ENCODE measurements at places on chromosomes 1 and 21.

DNA sequence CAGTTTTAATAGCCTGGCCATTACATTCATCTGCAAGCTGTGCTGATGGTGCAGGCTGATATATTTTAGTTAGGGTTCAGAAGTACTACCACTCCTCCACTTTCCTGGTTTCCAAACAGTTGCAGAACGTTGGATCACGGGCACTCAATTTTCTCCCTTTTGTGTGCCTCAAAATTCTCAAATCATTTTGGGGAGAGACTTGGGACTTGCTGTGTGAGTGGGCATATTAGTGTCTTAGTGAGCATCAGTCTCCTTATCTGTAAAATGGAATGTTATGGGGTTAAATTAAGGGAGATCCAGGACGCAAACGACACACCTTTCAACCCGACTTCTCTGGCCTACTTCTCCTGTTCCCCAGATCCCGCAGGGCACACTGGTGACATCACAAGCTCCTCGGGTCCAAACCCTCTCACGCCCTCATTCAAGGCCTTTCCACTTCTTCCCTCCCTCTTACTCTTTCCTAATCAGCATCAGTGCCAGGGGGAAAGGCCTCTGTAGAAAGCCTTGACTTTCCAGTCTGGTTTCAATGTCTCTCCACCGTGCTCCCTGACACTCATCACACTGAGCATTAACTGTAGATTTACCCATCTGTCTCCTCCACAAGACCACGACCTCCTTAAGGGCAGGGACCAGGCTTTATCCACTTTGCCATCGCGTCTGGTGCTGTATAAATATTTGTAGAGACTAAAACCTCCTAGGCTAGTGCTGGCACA is 1.2 kb downstream of the PIGP start:
- peak; percentile 5 for DNase-seq

GRCh38 chr1:230143534-230143933 is 76.5 kb downstream of the GALNT2 start:
- DNase-seq = no peak

- DNase-seq = no peak
These were observed 75.4 kb downstream of the CEP170 start for GRCh38 chr1:243179720-243180119.

DNA sequence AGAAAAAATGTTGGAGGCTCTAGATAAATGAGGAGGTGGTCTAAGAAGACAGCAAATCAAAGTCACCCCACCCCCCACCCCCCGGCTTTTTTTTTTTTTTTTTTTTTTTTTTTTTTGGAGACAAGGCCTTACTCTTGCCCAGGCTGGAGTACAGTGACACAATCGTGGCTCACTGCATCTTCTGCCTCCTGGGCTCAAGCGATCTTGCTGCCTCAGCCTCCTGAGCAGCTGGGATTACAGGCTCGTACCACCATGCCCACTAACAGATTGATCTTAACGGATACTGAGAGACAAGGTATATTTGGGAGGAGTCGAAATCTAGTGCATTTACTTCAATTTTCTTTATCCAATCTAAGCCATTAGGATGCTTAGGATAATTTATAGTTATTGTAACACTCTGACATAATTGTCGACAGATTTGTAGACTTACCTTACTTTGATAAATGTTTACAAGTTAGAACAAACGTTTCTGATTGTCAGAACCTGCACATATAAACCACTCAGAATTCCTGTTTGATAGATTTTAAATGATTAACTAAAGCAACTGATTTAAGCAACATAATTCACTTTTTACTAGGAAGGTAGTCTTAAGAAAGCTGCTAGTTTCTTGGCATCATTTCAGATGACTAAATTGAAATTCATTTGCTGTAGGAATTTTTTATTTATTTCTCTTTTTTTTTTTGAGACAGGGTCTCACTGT is 33.7 kb upstream of the NBL1 start:
- DNase-seq = no peak

GRCh38 chr1:14765773-14766172 is 167.3 kb downstream of the KAZN start:
- DNase-seq = no peak

DNA sequence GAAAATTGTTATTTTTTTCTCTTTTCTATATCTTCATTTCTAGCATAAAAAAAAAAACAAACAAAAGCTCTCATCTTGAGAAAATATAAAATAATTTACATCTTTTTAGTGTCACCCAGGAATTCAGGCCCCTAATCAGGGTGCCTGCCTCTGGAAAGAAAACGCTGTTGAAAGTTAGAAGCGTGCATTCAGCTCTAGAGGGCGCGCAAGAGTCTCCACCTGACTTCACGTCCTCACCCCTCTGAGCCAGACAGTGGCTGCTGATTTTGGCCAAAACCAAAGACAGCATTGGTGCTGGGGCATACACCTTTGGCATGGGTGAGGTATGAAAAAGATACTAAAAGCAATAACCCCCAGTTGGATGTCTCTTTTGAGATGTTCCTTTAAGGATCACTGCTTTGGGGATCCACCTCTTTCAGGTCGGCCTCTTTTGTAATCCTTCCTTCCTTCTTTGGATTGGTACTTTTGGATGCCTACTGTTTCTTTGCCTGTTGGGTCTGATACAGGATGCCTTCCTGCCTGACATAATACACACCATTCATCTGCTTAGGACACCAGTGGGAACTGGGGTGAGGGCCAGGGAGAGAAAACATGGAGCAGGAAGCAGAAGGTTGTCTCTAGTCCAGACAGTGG is 77.6 kb upstream of the CHRM3 start:
- DNase-seq = peak; percentile 1

GRCh38 chr21:33245289-33245918 is 15.7 kb downstream of the IFNAR2 start:
- DNase-seq = no peak

GRCh38 chr1:7572654-7573152 is 198.4 kb upstream of the VAMP3 start:
- no peak for DNase-seq

GRCh38 chr1:3741566-3742438 is 10.4 kb upstream of the CCDC27 start:
- DNase-seq = no peak

GRCh38 chr1:220067269-220068204 is 21.2 kb upstream of the EPRS1 start:
- no peak for DNase-seq

GRCh38 chr21:43771199-43771675 is 4.9 kb downstream of the CSTB start:
- DNase-seq = no peak

DNA sequence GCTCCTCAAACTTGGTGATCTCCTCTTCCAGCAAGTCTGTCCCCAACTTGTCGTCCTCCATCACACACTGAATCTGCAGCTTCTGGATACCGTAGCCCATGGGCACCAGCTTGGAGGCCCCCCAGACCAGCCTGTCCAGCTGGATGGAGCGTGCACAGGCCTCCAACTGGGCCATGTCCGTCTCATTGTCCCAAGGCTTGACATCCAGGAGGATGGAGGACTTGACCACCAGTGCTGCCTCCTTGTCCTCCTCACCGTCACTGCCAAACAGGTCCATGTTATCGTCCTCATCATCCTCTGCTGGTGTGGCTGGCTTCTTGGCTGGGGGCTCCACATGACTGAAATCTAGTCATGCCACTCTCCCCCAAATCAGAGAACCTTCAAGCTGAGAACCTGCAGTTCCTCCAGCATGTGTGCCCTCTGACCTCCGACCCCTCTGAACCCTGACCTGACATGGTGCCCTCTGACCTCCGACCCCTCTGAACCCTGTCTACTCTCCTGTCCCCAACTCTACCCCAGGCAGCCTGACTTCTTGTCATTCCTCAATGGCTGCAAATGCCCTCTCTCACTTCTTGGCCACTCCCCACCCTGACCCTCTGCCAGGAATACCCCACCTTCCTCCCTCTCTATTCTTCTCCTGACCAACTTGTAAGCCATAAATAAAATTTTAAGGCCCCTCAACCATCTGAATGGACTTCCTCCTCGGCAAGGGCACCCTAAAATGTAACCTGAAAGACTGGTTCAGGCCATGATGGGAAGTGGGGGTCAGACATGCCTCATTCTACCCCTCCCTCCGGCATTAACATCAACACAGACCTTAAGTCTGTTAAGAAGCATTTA is 275.7 kb upstream of the C1orf174 start:
- no peak for DNase-seq

GRCh38 chr1:206708058-206708457 is 23.4 kb downstream of the MAPKAPK2 start:
- no peak for DNase-seq

DNA sequence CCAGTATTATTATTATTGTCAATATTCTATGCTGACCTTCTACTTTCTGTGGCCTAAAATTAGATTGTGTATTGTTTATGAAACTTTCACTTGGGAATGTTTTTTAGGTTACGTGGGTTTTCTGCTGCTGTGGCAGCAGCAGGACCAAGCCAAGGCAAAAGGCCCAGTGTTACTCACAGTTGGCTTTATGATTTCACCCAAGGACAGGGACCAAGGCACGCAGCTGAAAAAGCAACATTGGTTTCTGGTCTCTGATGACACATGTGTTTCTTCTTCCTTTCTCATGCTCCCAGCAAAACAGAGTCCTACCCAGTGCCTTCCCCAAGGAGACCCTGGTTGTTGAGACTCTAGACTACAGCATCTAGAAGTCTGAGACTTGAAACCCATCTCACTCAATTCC is 413.7 kb downstream of the SETD4 start:
- no peak for DNase-seq

DNA sequence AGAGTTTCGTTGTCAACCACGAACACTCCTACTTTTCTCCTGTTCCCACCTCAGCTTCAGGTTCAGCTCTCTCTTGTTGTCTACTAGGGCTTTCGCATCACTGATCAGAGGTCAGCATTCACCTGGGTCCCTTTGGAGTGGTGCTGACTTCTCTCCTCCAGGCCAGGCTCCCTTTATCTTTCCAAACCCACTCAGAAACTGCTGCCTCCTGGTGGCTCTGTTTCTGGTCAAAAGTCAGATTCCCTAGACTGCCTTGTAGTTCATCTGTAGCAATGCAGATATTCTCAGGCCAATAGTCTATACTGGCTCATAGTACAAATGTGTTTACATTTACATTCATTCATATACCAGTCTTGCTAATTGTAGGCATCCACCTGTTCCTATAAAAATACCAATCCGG is 6.4 kb upstream of the ERI3 start:
- DNase-seq = no peak

DNA sequence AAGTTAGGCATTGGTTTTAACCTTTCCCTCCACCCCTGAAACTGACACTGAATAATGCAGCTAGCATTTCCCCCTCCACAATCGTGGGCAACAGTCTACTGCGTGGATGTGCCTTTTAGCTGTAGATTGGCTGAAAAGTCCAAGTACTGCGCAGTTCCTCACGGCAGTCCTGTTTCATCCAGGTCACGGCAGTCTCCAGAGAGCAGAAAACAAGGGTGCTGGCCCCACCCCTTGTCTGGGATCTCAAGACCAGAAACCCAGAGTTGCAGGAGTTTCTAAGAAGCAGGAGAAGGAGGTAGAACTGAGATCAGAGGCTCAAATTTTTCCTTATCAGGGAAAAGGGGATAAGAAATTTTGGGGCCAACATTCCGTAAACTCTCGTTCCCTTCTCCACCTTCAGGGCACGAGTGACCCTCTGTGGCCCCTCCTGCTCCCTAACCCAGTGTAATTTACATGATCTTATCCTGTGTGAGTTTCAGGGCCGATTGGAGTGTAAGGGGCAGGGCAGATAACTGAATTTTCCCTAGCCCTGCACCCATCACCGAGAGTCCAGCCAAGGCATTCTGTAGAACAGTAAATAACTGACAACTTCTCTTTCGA is 25.9 kb upstream of the PLA2G2C start:
- DNase-seq = no peak

GRCh38 chr1:163928651-163929050 is 606.9 kb downstream of the NUF2 start:
- no peak for DNase-seq

- DNase-seq = no peak
These were observed 2151.6 kb downstream of the MRPL39 start for GRCh38 chr21:23455676-23456075.

- no peak for DNase-seq
These were observed 57.4 kb downstream of the NAV1 start for GRCh38 chr1:201596101-201596868.

DNA sequence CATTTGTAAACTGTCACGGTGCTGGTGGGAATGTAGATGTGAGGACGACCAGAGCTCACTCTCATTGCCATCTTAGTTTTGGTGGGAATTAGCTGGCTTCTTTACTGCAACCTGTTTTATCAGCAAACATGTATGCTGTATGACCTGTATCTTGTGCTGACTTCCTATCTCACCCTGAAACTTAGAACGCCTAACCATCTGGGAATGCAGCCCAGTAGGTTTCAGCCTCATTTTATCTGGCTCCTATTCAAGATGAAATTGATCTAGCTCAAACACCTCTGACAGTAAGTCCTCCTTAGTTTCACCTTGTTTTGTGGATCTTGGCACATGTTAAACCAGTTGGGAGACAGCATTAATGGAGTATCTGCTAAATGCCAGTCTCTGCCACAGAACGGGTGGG is 174.6 kb downstream of the HLX start:
- no peak for DNase-seq

- DNase-seq = no peak
These were observed 16.1 kb downstream of the HUNK start for GRCh38 chr21:31888936-31889371.

- no peak for DNase-seq
These were observed 42.1 kb upstream of the S1PR1 start for GRCh38 chr1:101194746-101195145.

DNA sequence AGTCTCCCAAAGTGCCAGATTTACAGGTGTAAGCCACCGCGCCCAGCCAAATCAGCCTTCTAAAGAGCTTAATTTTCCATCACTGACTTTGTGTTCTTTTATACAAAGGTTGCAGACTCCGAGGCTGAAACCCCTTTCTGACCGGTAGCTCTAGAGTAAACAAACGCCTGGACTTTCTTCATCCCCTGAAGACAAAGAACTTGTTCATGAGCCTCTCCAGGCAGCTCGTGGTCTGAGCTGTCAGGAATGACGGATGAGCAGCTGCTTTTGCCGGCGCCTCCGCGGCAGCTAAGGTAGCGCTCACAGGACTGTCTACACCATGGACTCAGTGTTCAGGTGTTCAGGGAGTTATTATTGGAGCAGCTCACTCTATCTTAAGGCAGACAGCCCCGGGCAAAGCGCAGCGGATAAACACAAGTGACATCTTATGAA is 128.5 kb upstream of the ERRFI1 start:
- DNase-seq = no peak

DNA sequence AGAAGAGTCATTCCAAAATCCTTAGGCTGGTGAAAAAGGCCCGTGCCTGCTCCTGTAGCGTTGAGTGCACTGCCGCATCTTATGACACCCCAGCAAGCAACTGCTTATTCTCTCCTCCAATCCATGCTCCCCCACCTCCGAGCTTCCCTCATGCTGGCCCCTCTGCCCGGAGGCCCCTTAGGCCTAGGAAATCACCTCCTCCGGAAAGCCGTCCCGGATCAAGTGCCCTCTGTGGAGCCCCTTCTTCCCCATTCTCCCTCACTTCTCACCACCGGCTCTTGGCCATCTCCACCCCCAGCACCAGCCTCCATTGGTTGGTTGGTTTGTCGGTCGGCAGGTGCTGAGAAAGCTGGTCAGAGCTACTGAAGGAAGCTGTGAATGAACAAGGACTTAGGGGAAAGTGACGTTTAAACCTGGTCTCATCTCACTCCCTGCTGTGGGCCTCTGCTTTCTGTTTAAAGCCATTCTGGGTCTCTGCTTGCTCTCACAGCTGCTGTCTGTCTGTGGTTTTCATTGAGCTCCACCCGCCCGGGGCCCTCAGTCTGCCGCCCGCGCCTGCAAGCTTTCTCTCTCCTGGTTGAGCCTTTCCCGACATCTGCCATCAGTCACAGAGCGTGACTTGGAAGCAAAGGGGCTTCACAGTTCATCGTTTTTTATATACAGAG is 122.2 kb downstream of the KCNN3 start:
- DNase-seq = peak; percentile 33

Measured in T-cell (primary cell).